Stimulated activated naive CD8-positive, alpha-beta T cell treated with anti-CD3 and anti-CD28 coated beads, Interleukin-15, amount 100 ng/mL, for 72 hours (primary cell): ENCODE measurements at places on chromosomes 1 and 21.

DNA sequence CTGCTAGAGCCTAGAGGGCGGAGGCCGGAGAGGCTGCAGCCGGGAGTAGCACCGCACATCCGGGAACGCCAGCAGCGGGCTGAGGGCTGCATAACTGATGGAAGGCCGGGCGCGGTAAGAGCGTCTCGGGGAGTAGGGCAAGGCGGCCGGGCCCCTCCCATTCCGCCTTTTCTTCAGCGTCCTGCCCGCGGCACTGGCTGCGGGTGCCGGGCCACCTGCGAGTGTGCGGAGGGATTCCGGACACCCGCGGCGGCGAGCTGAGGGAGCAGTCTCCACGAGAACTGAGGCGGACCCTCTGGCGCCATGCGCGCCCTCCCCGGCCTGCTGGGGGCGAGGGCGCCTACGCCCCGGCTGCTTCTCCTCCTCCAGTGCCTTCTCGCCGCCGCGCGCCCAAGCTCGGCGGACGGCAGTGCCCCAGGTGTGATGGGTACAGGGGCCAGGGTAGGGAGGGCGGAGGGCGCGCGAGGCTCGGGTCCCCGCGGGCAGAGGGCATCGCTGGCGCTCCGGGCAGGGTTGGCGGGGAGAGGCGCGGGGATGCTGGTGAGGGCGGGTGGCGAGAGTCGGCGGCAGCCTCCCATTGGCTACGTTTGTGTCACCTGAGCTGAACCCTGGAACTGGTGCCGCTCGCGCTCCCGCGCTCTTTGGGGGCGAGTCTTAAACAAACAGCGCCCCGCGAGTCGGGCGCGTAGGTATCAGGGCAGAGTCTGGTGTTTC lies 334.4 kb downstream of the SRGAP2C start:
- DNase-seq, result peak; percentile 89

GRCh38 chr1:68917456-68917855 lies 420.6 kb upstream of the DEPDC1 start:
- DNase-seq, result no peak

GRCh38 chr1:156387870-156388173 lies 18.8 kb downstream of the RHBG start:
- no peak for DNase-seq

GRCh38 chr1:40980453-40981121 lies 1.1 kb downstream of the CTPS1 start:
- DNase-seq, result peak; percentile 52

DNA sequence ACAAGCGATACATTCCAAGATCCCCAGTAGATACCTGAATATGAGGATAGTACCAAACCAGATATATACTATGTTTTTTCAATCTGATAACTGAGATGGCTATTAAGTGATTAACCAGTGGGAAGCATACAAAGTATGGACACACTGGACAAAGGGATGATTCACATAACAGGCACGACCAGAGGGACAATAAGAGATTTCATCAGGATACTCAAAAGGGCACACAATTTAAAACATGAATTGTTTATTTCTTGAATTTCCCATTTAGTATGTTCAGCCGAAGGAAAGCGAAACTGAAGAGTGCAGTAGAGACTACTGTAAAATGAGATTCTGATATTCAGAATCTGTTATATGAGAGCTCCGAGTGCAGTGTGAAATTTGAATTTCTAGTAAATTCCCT lies 10.6 kb downstream of the ZZZ3 start:
- no peak for DNase-seq

DNA sequence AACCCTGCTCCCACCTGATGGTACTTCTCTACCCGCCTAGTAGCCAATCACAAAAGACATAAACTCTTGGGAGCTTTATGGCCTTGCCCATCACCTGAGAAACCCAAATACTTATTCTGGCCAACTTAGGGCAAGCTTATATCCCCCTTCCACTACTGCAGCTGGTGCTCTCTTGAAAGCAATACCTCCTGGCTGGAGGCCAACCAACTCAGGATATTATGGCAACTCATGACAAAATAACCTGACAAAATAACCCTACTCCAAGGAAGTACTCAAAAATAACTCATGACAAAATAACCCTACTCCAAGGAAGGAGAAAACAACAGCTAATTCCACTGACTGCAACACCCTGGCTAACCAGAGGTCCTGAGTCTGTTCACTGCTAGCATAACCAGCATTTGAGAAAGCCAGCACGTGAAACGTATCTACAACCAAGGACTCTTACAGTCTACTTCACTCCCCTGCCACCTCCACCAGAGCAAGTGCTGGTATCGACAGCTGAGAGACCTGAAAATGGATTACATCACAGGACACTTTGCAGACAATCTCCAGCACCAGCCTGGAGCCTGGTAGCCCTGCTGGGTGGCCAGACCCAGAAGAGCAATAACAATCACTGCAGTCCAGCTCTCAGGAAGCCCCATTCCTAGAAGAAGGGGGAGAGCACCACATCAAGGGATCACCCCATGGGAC lies 179.9 kb downstream of the COL24A1 start:
- DNase-seq, result no peak

DNA sequence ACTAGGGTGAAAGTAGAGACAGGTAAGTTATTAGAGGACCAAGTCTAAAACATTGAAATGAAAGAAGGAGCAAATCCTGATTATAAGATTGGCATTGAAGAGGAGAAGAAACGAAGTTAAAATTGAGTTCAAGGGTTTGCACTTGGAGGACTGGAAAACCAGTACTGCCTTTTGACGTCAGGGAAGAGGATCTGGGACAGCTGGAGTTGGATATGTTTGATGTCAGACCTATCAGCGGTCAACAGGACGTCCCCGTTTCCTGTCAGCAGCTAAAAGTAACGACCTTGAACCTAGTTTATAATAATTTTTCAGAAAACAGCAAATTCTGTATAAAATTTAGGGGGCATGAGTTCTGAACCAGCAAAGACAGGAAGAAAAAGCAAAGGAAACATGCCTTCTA lies 1.2 kb upstream of the NID1 start:
- no peak for DNase-seq

- DNase-seq, result no peak
Measured at GRCh38 chr1:59126366-59126765, 170.5 kb upstream of the FGGY start.

GRCh38 chr1:172244865-172245264 lies 175.6 kb upstream of the C1orf105 start:
- no peak for DNase-seq

DNA sequence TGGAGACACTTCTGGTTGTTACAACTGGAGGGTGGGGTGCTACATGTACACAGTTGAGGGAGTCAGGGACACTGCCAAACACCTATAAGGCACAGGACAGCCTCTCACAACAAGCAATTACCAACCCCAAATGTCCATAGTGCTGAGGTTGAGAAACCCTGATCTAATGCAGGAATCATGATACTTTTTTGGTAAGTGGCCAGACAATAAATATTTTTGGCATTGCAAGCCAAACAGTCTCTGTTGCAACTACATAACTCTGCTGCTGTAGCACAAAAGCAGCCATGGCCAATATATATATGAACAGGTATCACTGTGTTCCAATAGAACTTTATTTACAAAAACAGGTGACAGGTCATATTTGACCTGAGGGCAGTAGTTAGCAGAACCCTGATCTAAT lies 177.5 kb downstream of the ASTN1 start:
- no peak for DNase-seq

GRCh38 chr21:42161401-42161955 lies 57.5 kb upstream of the ABCG1 start:
- DNase-seq, result no peak

DNA sequence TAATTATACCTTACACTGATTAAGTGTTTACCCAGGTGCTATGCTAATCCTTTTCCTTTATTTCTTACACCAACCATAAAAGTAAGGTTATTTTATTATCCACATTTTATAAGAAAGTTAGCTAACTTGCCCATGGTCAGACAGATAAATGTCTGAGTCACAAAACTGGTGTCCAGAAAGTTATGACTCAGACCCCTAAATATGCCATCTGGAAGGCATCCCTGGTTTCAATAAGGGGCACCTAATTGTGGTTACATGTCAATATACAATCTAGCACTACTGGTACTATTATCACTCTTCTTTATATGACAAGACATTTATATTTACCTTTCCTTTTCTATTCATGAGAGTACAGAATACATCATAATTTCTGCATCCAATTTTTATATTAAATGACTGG lies 496.5 kb upstream of the ADGRL2 start:
- no peak for DNase-seq

DNA sequence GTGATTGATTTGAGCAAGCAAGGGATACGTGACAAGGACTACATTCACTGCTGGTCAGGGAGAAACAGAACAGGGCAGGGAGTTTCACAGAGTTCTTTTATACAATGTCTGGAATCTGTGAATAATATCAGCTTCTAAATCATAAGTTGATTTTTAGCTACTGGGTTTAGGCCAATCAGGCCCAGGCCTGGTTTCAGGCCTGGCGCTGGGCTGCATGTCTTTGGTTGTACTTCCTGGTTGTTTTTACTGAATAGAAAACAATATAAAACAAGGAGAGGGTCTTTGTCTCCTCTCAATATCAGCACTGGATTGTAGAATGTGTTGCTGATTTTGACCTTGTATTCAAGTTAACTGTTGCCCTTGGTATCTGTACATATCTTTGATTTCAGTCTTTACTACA lies 865 bp upstream of the AMY2A start:
- no peak for DNase-seq

DNA sequence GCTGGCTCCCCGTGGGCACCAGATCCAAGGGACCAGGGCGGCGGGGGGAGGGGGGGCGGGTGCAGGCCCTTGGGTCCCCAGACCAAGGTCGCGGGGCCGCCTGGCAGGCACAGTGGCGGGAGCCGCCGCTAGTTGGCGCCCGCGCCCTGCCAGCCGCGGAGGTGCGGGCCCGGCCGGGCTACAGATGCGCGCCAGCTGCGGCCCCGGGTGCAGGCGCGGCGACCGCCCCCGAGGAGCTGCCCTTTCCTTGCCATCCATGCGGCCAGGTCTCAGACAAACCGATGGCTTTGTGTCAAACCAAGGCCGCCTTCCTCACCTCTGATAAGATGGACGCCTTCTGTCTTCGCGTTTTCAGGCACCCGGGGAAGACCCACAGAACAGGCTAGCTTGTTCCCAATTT lies 2.2 kb upstream of the RUNX3 start:
- peak; percentile 76 for DNase-seq

- DNase-seq, result no peak
Measured at GRCh38 chr1:53219711-53220110, 723 bp downstream of the CZIB start.

DNA sequence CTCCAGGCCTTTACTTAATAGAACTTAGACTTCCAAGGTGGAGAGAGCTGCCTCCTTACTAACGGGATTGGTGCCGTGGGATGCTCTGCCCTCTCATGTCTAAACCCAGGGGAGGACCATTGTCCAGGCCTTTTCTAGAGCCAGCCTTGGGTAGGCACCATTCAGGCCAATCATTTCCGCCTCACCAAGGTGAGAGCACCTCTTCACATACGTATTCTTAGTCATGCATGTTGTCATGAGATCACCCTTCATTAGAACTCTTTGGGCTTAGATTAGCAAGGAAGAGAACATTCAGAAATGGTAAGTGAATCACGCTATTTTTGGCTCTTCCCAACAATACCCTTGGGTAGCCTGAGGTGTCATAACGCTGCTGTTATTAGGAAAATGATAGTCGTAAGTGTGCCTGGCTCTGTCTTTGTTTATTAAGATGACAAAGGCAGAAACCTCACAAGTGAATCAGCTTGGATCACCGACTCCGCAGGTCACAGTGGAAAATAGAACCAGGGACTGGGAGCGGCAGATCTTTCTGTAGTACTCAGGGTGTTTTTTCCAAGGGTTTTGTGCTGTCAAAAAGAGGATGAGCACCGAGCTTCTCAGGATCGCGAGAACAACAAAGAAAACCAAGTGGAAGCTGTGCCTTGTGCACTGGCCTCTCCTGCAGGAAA lies 55.0 kb downstream of the HUNK start:
- no peak for DNase-seq

DNA sequence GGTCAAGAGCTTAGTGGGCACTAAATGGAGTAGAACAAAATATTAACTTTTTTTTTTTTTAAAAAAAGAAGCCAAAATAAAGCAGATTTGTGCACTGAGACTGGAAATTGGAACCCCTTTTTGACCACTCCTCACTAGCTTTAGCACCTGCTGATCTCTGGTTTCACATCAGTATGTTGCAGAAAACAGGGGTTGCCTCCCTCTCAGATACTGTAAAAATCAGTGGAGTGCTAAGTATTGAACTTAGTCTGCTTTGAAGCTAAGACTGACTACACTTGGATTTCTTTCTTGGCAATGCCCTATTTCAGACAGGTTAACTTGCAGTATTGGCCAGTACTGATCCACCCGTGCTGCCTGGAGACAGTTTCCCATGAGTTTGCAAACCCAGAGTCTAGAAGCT lies 2.7 kb upstream of the KIAA0040 start:
- DNase-seq, result no peak

DNA sequence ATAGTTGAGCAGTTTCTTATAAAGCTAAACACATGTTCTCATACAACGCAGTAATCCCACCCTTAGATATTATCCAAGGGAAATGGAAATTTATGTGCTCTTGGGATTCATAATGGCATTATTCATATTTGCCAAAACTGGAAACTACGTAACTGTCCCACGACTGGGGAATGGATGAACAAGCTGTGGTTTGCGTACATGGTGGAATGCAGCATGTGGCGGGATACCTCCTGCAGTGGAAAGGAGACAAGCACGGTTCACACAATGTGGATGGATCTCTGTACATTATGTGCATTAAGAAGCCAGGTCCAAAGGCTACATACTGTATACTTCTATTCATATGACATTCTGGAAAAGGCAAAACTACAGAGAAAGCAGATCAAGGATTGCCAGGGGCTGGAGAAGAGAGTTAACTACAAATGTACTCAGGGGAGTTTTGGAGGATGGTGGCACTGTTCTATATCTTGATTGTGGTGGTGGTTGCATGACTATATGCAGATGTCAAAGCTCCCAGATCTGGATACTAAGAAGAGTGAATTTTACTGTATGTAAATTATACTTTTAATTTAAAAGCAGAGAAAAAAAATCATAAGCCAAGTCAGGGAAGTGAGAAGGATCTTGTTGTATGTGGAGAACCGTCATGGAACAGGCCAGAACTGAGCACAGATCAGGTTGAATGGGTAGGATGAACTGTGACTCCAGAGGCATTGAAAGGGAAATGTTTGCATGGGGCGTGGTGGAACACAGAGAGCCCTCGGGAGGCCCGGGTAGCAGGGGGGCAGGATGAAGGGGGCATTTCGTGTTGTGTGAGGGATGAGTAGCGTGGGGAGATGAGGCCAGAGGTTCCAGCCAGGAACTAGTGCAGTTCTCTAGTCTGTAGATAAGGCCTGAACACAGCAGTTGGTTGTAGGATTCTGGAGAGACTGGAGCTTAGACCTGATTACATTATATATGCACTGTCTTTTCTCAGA lies 90.7 kb downstream of the GALNT2 start:
- no peak for DNase-seq

GRCh38 chr1:21490774-21491487 lies 18.3 kb upstream of the ALPL start:
- peak; percentile 24 for DNase-seq

GRCh38 chr21:35294231-35294898 lies 245.3 kb upstream of the RUNX1 start:
- DNase-seq, result no peak
